ENCODE measurements at places on chromosomes 16 and 17. TPM values are rescaled to one million over a fixed set of nuclear protein-coding genes. Genes with fewer than 3 reads are reported as not detected.
A peak's percentile ranks its signal among the peaks of the same experiment; 100 is the strongest.

The ARHGAP23 gene
- total RNA-seq = 23.6 TPM

The SCARF1 gene
- 4.0 TPM for total RNA-seq

The EME1 gene
- 4.7 TPM for total RNA-seq

The CES4A gene
- total RNA-seq = 3.6 TPM

The GNAO1 gene
- 250 TPM for total RNA-seq

The CCDC78 gene
- 18.9 TPM for total RNA-seq

The QRICH2 gene
- total RNA-seq = 12.2 TPM

The SLC12A3 gene
- not detected for total RNA-seq

The OR1A1 gene
- not detected for total RNA-seq

The NOG gene
- not detected for total RNA-seq

The CDH8 gene
- 5.5 TPM for total RNA-seq

The INCA1 gene
- total RNA-seq = 0.44 TPM

- no peak for DNase-seq
Measured at GRCh38 chr16:89031715-89032659, 55.0 kb upstream of the CBFA2T3 start.

DNA sequence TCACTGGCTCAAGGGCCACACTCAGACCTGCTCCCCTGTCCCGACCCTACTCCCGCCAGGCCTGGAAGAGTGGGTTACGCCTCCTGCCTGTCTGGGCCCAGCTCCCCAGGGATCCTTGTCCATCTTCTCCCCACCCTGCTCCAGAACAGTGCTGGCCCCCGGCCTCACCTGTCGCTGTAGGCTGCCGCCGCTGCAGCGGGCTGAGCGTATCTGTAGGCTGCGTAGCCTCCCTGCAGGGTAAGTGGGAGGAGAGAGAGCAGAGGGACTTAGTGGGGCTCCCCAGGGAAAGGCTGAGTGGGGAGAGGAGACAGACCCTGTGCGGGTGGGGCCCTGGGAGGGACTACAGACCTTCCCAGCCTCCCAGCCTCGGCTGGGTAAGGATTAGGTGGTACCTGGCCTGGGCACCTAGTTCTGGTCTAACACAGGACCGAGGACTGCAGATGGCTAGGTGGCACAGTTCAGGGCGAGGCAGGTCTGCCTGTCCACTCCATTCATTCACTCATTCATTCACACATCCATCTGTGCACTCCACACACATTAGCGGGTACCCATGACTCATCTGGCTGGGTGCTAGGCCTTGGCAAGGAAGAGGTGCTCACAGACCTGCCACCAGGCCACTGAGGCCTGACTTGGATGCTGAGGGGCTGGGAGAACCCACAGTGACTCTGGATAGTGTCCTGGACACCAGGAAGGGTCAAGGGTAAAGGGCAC, 20.9 kb downstream of the ENGASE start:
- no peak for DNase-seq

GRCh38 chr16:23580391-23580790, 15.7 kb downstream of the NDUFAB1 start:
- no peak for DNase-seq

DNA sequence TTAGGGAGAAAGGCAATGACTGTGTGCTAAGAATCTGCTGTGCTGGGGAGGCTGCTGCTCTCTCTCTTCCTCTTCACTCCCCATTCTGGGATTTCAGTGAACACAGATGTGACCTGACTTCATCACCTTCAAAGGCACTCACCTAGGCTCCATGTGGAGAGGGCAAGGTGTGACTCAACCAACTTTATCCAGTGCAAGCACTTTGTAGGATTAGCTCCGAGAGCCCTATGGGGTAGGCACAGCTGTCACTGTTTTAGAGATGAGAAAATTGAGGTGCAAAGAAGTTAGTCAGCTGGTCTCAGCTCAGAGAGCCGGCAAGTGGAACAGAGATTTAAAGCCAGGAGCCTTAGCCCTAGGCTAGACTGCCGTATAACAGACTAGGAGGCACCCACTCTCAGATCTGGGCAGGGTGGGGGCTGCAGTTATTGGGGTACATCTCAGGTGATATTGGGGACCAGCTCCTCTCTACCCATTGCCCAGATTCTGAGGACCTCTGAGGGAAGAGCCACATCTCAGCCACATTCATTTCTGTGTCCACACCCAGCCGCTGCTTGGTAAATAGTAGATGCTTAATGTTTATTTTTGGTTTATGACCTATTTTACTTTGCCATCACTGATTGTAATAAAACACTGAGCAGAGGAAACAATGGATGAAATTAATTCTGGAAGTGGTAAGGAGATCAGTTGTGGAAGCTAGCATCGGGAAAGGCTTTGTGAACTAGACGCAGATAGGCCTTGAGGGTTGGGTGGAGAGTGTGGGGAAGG, 138.8 kb downstream of the CCDC182 start:
- DNase-seq = no peak

GRCh38 chr17:5871666-5872065, 198.5 kb upstream of the WSCD1 start:
- no peak for DNase-seq

DNA sequence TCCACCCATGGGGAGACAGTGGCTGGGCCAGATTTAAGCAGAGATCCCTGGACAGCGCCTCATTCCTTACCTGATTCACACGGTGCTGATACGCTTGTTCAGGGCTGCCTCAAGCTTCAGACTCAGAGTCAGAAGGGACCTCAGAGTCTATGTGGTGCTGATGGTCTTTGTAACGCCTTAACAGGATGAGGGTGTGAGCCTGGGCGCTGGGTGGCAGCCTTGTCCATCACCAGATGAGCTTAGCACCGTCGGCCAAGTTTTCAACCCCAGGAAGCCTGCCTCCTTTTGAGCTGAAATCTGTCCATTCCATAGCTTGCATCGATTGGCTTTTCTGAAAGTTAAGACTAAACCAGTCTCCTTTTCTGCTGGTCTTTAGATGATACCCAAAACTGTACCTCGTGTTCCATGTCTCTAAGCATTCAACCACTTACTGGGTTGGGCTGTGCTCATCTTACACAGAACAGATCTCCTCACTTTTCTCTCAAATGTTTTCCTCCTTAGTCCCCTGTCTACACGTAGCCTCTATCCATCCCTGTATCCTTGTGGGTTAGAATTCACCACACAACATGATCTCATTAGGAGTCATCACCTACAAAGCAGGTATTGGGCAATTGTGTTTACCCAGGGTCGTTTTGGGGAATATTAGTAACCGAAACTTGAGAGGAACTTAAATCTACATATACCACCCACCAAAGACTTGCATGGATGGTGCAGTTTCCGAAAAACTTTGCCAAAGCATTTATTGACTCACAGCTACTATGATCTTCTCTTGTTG, 573.4 kb downstream of the CDH13 start:
- DNase-seq = no peak

DNA sequence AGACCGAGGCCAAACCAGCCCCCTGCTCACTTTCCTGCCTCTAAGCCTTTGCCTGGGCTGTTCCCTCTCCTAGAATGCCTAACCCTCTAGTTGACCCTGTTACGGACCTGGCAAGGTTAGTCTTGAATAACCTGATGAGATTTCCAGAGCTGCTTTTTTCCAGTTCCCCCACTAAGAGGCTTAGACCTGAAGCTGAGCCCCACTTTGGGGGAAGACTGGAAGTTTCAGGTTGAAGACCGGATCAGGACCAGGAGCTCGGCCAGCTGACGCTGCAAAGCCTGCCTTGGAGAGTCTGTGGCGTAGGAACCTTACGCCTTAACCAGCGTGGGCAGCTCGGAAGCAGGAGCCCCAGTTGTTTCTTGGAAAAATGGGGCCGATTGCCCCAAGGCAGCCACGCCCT, 129.8 kb downstream of the OR1D5 start:
- DNase-seq = no peak

DNA sequence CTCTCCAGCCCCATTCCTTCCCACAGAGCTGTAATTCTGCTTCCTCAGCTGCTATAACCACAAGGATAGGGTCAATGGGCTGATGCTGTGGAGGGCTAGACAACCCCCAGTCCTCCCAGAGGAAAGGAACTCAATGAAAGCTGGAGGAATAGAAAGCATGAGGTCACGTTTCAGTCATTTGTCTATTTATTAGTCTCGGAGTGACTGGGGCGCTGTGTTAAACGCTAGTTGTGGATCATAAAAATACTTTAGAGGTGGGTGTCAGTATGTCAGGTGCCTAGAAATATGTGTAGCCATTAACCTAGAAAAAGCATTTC, 787 bp upstream of the CCL3L1 start:
- DNase-seq = no peak

GRCh38 chr16:30715750-30716445, 16.9 kb downstream of the SRCAP start:
- DNase-seq = no peak

DNA sequence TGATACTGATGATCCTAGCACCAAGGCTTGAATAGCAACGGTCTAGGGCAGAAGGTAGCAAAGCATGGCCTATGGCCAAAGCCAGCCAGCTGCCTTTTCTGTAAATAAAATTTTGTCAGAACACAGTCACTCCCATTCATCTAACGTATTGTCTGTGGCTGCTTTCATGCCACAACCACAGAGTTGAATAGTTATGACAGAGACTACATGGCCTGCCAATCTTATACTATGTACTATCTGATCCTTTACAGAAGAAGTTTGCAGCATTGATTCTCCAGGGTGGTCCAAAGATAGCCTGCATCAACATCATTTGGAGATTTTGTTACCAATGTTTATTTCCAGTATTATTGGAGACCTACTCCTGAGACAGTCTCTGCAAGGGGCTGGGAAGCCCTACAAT, 19.9 kb upstream of the MMD start:
- DNase-seq = no peak

DNA sequence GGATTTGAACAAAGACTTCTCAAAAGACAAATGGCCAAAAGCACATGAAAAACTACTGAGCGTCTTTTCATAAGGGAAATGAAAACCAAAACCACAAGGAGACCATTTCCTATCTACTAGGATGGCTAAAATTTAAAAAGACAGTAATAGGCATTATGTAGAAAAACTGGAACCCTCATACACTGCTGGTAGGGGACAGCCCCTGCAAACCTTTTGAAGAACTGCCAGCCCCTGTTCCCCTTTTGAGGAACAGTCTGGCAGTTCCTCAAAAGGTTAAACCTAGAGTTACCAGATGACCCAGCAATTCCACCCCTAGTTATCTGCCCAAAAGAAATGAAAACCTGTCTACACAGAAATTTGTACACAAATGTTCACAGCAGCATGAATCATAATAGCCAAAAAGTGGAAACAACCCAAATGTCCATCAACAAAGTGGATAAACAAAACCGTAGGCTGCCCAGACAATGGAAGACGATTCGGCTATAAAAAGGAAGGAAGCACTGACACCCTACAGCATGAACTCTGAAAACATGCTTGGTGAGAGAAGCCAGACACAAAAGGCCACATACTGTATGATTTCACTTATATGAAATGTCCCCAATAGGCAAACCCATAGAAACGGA, 22.9 kb downstream of the CDIP1 start:
- no peak for DNase-seq

GRCh38 chr17:59464246-59464645, 101.2 kb upstream of the DHX40 start:
- no peak for DNase-seq

DNA sequence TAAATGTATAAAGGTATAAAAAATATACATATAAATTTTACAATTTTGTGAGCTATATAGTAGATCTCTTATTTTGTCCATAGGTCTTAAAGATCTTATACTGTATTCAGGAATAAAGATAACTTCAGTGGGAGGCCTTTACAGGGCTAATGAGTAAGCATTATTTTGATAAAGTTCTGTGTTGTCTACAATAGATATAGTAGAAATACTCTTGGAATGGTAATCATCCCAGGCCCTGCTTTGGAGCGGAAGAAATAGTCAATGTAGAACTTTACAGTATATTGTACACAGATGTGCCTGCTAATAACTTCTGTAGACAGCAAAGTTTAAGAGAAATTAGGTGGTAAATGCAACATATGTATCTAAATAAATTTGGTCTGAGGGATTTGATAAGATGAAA, 42.6 kb downstream of the TENT4B start:
- DNase-seq = no peak

GRCh38 chr17:65163990-65164495, 26.9 kb downstream of the RGS9 start:
- no peak for DNase-seq

- peak; percentile 63 for DNase-seq
Measured at GRCh38 chr17:72122765-72123529, 2.1 kb downstream of the SOX9 start.

Data from glutamatergic neuron (in vitro differentiated cells).